ENCODE measurements at places on chromosomes 3 and 15.

- DNase-seq: no peak
Observed at GRCh38 chr3:64533617-64534317, 154.0 kb downstream of the ADAMTS9 start.

DNA sequence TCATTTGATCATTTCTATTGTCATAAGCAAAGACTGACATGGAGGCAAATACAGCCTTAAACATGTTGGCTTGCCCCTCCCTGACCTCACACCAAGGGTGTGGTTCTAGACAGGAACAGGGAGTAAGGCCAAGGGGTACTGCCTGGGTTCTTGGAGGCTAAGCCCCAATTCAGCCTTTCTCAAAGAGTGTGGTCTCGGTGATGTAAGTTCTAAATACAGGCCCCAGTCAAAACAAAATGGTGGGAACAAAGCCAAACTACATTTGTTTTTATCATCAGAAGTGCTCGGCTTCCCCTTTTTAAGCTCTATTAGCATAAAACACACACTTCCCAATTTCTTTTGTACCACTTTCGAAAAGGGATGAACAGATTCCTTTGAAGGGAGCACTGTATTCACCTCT, 129.5 kb downstream of the ATP8B4 start:
- DNase-seq: no peak

- DNase-seq: no peak
Observed at GRCh38 chr3:46634856-46635255, 22.5 kb downstream of the FAM240A start.

DNA sequence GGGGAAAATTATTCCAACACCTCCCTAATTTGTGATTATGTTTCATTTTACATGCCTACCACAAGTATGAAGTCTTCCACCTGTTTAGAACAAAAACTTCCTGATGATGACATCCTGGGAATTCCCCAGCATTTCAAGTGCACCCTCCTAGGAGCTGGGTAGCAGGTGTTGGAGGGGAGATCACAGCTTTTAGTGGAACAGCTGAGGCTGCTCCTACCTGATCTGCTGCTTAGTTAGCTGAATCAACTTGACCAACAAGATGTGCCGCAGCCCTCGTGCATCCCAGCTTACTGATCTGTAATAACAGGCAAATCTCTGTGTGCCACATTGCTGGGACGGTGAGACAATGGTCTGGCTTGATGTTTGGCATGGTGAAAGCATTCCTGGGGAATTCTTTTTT, 29.7 kb downstream of the TRAK1 start:
- no peak for DNase-seq

DNA sequence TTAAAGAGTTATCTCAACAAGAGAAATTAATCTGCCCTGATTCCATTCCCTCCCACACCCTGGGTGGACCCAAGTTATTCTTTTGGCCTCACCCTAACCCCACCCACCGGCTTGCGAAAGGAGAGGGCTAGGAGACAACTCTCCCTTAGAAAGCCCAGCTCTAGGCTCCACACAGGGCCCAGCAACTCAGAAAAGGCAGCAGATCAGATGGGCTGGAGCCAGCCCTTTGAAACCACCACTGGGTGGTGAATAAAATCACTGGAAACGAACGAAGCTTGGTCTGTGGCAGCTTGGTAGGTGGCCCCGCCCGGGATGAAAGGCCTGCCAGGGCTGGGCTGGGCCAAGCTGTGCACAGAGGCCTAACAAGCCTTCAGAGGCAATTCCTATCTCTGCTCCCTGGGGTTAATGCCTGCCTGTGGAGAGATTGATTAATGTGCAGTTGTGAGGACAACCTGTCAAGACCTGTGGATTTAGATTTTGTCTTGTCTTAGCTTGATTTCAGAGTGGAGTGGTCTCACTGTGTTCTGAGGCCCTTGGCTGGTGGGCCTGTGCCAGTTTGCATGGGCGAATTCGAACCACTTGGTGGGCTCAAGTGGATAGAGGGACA, 38.8 kb downstream of the BHLHE40 start:
- DNase-seq: no peak

- no peak for DNase-seq
Observed at GRCh38 chr3:5972586-5972985, 785.1 kb downstream of the EDEM1 start.

DNA sequence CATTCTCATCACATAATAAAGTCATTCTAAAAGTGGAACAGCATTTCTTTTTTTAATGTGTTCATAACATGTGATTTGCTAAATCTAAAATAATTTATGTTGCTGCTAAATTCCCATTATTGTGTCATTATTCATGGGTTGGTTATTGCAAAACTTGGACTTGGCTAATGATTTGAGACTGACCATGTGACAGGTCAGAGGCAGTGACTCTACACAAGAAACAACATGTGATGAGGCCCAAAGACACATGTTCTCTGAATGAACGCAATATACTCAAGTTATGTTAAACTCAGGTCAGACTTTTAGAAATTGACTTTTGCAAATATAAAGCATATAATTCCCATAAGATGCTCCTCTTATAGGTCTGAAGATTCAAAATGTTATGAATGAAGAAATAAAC, 566.1 kb downstream of the TBL1XR1 start:
- no peak for DNase-seq

DNA sequence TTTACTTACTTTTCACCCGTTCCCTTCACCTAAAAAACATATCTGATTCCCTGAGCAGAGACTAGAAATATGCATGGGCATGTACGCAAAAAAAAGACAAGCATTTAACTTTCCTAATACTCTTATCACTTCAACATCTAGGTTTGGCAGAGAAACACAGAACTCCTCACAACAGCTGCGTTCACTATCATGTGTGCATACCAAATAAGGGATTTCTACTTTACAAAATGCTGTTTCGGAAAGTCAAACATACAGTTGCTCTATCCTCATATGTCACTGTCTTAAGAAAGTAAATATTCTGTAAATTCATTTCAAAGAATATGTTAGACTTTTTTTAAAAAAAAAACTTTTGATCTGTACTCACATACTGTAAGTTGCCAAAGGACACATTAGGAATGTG, 65.1 kb upstream of the CBLB start:
- no peak for DNase-seq

- DNase-seq: no peak
Observed at GRCh38 chr15:79956354-79956939, 14.5 kb downstream of the BCL2A1 start.

DNA sequence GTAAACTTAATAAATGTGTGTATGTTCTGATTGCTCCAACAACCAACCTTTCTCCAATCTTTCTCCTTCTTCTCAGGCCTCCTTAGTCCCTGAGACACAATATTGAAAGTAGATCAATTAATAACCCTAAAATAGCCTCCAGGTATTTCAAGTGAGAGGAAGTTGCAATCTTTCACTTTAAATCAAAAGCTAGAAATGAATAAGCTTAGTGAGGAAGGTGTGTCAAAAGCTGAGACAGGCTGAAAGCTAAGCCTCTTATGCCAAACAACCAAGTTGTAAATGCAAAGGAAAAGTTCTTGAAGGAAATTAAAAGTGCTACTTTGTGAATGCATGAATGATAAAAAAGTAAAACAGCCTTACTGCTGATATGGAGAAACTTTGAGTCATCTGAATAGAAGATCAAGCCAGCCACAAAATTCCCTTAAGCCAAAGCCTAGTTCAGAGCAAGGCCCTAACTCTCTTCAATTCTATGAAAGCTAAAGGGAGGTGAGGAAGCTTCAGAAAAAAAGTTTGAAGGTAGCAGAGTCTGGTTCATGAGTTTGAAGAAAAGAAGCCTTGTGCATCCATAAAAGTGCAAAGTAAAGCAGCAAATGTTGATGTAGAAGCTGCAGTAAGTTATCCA, 38.6 kb downstream of the CCDC80 start:
- no peak for DNase-seq

GRCh38 chr3:15520804-15521572, 518 bp downstream of the COLQ start:
- no peak for DNase-seq

GRCh38 chr15:39869254-39869653, 50.8 kb downstream of the GPR176 start:
- DNase-seq: no peak

- DNase-seq: no peak
Observed at GRCh38 chr15:94070356-94071295, 160.7 kb upstream of the MCTP2 start.

DNA sequence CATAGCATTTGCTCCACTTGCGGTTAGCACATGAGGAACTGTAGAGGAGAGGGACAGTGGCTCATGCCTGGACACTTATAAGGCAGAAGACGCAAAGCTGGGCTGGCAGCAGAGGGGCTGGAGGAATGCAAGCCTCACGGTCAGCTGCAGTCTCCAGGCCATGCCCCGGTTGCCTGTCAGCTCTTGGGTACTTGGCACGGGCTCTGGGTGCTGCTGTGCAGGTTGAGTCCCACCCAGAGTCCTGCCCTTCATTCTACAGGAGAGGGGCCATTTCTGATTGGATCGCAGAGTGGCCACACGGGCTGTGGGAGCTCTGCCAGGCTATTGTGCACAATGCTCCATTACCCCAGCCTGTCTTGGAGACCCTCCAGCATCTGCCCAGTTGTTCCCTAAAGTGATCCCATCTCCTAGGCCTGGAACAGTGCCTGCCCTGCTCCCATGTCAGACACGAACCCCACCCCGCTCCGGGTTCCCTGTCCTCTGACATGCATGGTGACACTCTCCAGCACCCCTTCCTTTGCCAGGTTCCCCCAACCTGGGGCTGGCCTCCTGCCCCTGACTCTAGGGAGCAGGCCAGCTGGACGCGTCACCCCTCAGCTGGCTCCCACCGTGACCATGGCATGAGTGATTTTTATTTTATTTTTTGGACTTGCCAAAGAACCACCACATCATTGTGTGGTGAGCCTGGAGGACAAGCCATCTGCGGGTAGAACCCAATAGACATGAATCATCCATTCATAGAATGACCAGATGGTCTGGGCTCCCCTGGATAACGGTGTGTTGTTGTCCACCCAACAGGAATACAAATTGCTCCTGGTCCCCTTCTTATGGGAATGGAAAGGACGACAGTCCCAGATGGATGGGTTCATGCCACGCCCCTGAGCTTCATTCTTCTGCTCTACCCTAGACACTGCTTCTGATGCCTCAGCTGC, 51.0 kb upstream of the KLF13 start:
- DNase-seq: no peak

DNA sequence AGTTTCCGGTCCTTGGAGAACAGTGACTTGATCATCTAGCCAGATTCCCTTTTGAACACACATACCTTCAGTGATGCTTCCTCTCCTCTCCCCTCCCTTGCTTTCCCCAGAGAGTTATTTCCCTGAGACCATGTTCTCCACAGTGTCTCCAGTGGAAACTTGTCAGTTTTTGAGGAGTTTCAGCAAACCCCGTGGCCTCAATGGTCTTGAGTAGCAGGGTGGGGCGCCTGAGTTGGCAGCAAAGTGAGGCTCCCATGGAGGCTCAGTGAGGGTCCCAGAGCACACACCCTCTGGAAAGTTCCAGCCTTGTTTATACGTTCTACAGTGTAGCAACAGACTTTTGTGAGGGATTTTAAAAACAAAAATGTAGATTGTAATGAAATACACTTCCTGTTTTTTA, 135.1 kb downstream of the LRRC28 start:
- no peak for DNase-seq

GRCh38 chr3:126859415-126860246, 123.3 kb upstream of the PLXNA1 start:
- no peak for DNase-seq

- no peak for DNase-seq
Observed at GRCh38 chr3:57604971-57605370, 7.8 kb upstream of the ARF4 start.

GRCh38 chr3:38843898-38844297, 27.9 kb upstream of the SCN10A start:
- no peak for DNase-seq

DNA sequence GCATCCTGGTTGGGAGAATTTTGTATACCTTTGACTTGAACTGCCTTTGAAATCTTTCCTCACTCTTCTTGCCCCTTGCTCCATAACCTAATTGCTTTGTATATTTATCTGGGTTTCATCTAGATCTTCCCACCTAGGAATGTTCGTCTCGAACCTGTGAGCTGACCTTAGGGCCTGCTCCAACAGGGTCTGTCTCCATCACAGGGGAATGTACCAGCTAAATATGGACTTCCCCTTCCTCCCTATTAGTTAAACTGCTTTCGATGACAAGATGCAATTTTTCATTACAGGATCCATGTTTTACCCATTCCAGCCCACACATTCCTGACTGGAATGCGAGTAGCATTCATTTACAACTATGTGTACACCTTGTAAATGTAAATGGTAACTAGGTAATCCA, 10.6 kb upstream of the ETV5 start:
- no peak for DNase-seq

DNA sequence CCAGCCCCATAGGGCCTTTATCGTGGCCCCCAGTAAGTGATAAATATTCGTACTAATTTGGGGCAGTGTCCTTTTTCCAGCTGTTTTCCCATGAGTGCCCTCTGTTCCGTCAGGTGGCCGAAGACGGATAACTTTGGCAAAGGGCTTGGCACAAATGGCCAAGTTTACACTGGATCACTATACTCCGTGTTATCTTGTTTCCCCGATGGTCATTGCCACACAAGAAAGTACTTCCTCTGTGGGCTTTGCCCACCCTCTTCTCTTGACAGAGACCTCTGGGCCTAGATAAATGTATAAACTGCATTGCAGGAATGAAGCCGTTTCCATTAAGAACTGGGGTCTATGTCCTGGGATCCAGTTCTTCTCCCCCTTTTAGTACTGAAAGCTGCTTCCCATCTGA, 39.1 kb downstream of the SMAD3 start:
- DNase-seq: no peak

DNA sequence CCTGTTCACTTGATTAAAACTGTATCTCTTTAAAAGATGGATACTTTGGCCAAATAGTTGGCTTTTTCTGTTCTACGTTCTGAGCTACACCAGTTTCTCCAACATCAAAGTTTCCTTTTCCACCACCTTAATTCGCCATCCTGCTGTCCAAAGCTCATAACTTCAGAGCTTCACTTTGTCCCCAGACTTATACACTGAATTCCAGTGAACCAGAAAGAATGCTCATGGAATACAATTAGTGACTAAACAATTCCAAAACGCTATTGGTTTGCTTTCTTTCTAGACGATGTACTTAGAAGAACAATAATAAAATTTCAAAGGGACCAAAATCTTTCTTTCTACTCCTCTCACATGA, 23.2 kb downstream of the GPR15 start:
- no peak for DNase-seq
